ENCODE measurements at places on chromosomes 2 and 18. TPM values are rescaled to one million over a fixed set of nuclear protein-coding genes. Genes with fewer than 3 reads are reported as not detected.
A peak's percentile ranks its signal among the peaks of the same experiment; 100 is the strongest.

The OSBPL1A gene
- polyA plus RNA-seq: 51.9 TPM

DNA sequence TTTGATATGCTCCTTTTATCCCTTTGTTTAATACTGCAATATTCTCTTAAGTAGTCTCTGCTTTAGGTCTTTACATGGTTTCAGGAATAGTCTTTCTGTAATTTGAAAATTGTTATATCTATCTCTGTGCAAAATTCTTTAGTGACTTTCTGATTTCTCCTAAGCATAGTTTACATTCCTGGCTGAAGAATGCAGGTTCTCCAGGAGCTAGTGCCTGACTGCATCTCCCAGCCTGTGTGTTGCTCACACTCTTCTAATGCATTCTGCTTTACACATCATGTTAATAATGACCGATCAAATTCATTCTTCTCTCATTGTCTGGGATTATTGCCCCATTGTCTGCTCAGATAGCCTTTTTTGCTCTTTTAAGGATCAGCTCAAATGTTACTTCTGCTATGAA is 1349.2 kb downstream of the DSC3 start:
- DNase-seq: no peak

- DNase-seq: no peak
These were observed 112.0 kb downstream of the PPP1R1C start for GRCh38 chr2:182097571-182098164.

GRCh38 chr2:45283764-45284620 is 274.7 kb upstream of the SIX2 start:
- DNase-seq: no peak

The MOGAT1 gene
- polyA plus RNA-seq: not detected

DNA sequence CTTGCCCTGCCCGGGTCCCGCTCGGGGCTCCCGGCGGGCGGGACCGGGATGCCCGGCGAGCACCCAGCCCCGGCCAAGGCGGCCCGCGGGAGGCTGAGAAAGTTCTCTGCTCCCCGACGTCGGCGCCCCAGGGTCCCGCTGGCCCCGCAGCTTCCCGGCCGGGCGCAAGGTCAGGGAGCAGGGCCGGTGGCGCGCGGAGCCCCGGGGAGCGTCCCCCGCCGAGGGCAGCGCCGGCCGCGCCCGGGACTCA is 331 bp downstream of the SERPINE2 start:
- no peak for DNase-seq

DNA sequence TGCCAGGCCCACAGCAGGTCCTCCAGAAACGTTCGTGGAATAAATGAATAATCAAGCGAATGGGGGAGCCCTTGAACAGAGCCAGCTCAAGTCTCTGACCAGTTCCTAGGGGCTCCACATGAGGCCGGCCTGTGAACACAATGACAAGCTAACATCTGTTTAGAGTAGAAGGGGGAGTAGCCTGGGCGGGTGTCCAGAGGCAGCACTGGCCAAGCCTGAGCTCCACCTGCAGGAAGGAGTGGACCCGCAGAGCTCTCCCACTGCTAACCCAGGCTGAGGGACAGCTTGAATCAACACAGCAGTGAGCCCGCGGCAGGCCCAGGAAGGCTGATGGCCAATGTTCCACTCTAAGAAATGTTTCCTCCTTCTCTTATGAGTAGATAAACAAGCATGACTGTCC is 234.8 kb upstream of the RAB6C start:
- no peak for DNase-seq

The CACNB4 gene
- 11.8 TPM for polyA plus RNA-seq

- no peak for DNase-seq
These were observed at the start of gene SEPTIN2 for GRCh38 chr2:241315879-241316631. SEPTIN2 (plus strand) TSS chr2:241315925; CDS start chr2:241324233, 8,308 bp downstream.

The REG1A gene
- not detected for polyA plus RNA-seq

DNA sequence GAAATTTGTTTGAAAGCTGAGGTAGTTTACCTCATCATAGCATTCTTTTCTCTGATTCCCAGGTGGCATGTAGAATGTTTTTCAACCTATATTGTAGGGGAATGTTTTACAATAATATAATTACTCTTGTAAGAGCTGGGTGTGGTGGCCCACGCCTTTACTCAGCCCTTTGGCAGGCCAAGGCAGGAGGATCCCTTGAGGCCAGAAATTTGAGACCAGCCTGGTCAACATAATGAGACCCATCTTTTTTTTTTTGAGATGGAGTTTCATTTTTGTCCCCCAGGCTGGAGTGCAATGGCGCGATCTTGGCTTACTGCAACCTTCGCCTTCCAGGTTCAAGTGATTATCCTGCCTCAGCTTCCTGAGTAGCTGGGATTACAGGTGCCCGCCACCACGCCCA is 3.6 kb downstream of the USP39 start:
- DNase-seq: no peak

- DNase-seq: no peak
These were observed 20.0 kb upstream of the CAVIN2 start for GRCh38 chr2:191866675-191867506.

DNA sequence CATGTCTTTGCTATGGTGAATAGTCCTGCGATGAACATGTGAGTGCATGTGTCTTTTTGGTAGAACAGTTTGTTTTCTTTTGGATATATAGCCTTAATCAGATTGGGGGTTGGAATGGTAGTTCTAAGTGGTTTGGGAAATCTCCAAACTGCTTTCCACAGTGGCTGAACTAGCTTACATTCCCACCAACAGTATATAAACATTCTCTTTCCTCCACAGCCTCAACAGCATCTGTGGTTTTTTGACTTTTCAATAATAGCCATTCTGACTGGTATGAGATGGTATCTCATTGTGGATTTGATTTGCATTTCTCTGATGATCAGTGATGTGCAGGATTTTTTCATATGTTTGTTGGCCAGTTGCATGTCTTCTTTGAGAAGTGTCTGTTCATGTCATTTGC is 112.2 kb upstream of the SESTD1 start:
- DNase-seq: no peak

DNA sequence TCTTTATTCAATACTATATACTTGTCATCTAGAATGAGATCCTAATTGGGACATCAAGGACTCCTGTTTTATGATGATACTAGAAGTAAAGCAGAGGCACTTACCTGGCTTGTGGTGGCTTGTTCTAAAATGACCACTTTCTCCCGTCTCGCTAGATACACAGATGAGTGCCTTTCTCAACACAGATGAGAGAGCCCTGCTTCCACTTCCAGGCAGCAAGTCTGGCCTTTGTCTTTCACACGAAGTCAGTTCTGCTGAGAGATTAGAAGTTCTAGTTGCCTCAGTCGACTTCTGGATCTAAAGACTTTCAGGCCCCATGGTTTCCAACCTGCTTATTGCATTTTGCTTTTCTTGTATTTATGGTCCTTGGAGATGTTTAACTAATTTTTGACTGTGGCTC is 70.3 kb downstream of the PPP1R1C start:
- no peak for DNase-seq

The UGT1A1 gene
- polyA plus RNA-seq: 0.08 TPM

DNA sequence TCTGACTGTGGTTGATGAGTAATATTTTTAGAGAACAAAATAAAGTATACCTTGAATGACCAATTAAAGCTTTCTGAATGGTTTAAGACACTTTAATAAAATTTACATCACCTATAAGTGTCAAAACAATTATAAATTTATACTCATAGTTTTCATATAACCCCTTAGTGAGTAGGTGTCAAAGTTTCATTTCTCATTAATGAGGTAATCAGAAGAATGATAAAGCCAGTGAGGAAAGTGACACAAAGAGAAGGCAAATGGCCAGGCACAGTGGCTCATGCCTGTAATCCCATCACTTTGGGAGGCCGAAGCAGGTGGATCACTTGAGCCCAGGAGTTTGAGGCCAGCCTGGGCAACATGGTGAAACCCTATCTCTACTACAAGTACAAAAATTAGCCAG is 60.8 kb upstream of the CTLA4 start:
- DNase-seq: no peak

- DNase-seq: peak; percentile 50
These were observed 105.2 kb downstream of the NETO1 start for GRCh38 chr18:72762515-72763122.

GRCh38 chr2:64522843-64523428 is 1.2 kb upstream of the AFTPH start:
- DNase-seq: peak; percentile 75

The KCNG2 gene
- 0.52 TPM for polyA plus RNA-seq
